Fibroblast of lung (primary cell): ENCODE measurements at places on chromosomes 4 and X. TPM values are rescaled to one million over a fixed set of nuclear protein-coding genes. Genes with fewer than 3 reads are reported as not detected.

Gene DUX4
- total RNA-seq, result not detected in 2 replicates

Gene ADAMTS3
- 2.1 TPM in 2 replicates for total RNA-seq

Gene HTN1
- not detected in 2 replicates for total RNA-seq

Gene MAGEB1
- total RNA-seq, result not detected in 2 replicates

Gene CDKN2AIP
- 19.0 and 20.5 TPM in 2 replicates for total RNA-seq

Gene STBD1
- total RNA-seq, result 10.8 and 17.5 TPM in 2 replicates

Gene ARX
- total RNA-seq, result not detected in 2 replicates

Gene CYBB
- under 0.01 TPM in 2 replicates for total RNA-seq

Gene UGT2B11
- total RNA-seq, result not detected in 2 replicates

Gene CCNA2
- total RNA-seq, result 1.3 and 12.6 TPM in 2 replicates

Gene CXCL1
- 1.5 and 2.3 TPM in 2 replicates for total RNA-seq

Gene NPY1R
- under 0.01 TPM in 2 replicates for total RNA-seq

Gene ARAP2
- total RNA-seq, result 2.3 and 3.0 TPM in 2 replicates

Gene GAGE13
- not detected in 2 replicates for total RNA-seq

Gene SPATA18
- total RNA-seq, result 17.7 and 20.5 TPM in 2 replicates

Gene OPHN1
- 8.3 and 8.5 TPM in 2 replicates for total RNA-seq

Gene TMEM156
- 0.17 and 0.26 TPM in 2 replicates for total RNA-seq

Gene CFAP299
- total RNA-seq, result 2.3 and 16.2 TPM in 2 replicates

Gene SUPT20HL1
- not detected in 2 replicates for total RNA-seq

Gene EDNRA
- total RNA-seq, result 0.77 and 2.0 TPM in 2 replicates

Gene COPS4
- 106 and 128 TPM in 2 replicates for total RNA-seq

Gene PROM1
- under 0.01 and 0.17 TPM in 2 replicates for total RNA-seq

Gene TCEAL9
- 89.5 and 107 TPM in 2 replicates for total RNA-seq

Gene TRIM75
- total RNA-seq, result not detected in 2 replicates

Gene SLC38A5
- total RNA-seq, result 21.5 and 21.8 TPM in 2 replicates

Gene ARSJ
- 30.8 and 56.6 TPM in 2 replicates for total RNA-seq

Gene RTL9
- total RNA-seq, result under 0.01 and 0.17 TPM in 2 replicates

Gene RFC1
- 44.4 and 52.4 TPM in 2 replicates for total RNA-seq

Gene MAOB
- 2.1 and 4.6 TPM in 2 replicates for total RNA-seq

Gene TEC
- total RNA-seq, result 1.5 and 5.3 TPM in 2 replicates
